Activated naive CD4-positive, alpha-beta T cell (primary cell): ENCODE measurements at places on chromosomes 7 and 10.

DNA sequence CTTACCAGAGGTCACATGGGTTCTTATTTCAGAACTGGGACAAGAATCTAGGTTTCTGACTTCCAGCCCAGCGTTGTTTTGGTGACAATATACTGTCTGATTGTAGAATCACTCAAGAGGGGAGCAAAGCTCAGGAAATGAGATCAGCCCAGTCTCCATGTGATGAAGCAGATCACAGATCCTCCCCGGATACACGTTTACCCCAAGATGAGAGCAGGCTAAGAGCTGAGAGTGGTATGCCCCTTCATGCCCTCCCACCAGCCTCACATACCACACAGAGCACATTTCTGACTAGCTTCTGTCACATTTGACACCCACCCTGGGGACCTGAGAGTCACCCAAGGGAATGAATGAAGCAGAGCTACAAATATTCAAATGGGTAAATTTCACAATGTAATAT is 27.1 kb upstream of the PRKCQ start:
- no peak for DNase-seq

DNA sequence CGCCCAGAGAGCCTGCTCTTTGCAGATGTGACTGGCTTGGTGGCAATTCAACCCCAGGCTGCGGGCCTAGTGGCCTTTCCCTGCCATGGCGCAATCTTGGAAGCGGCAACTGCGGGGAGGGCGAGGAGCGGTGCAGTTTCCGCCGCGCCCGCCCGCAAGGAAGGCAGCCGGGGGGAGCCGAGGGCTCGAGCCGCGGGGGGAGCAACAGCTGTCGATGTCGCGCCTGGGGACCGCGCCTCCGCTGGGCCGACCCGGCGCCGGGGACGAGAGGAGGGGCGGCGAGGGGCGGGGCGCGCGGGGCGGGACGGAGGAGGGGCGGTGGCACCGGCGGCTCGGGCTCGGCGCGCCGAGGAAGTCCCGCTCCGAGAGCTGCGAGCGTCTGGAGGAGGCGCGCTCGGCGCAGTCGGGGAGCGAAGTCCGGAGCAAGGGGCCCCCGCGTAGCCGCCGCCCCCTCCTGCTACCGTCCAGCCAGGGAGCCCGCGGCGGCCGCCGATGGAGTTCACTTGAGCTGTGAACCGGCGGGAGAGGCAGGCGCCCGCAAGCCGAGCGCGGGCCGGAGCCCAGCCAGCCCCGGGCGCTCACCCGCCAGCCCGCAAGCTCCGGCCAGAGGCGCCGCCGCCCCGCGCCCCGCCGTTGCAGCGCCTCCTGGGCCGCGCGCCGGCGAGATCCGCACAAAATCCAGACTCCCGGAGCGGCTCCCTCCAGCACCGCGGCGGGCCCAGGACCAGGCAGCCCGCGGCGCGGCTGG is 438.1 kb upstream of the GALNT17 start:
- peak; percentile 16 for DNase-seq

DNA sequence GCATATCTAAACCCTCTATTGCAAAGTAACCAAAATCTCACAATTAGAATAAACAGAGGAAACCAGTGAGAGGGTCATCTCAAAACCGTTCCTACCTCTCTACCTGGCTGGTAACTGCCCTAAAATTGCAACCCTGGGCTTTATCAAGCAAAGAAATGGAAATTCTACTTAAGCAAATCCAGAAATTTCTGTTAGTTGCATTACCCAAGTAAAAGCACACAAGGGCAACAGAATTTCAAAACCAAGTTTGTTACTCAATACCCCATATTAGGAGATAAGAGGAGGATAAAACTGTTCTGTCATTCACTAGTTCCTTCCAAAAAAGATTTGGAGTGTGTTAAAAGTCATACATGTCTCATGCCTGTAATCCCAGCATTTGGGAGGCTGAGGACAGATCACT is 195.3 kb downstream of the FAM107B start:
- DNase-seq: no peak

DNA sequence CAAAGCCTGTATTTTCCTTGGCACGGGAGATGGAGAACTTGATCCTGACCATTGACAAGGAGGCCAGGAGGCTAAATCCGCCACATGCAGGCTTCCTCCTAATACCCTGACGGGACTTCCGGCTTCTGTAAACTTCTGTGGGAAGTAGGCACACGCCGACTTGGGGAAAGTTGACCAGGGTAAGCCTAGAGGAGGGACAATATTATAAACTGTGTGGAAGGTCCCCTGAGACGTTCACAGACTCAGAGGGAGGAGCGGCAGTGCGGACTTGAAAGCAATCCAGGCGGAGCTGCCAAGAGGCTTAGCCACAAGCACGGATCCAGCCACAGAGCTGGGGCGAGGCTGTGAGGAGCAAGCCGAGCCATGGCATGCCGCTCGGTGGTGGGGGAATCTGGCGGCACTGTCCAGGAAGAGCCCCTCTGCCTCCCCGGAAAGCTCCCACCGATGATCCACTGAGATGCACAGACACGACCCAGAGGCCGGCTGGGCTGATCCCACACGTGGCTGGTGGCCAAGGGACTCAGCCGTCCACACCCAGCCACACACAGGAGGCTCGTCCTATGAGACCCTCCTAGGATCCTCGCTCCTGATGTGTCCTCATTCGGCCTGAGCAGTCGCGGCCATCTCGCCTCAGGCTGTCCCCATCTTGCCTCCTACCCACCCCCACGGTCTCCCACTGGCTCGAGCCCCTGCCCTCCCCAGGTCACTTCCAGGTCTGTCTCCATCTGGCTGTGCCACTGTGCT is 40.0 kb upstream of the INSIG1 start:
- DNase-seq: no peak

DNA sequence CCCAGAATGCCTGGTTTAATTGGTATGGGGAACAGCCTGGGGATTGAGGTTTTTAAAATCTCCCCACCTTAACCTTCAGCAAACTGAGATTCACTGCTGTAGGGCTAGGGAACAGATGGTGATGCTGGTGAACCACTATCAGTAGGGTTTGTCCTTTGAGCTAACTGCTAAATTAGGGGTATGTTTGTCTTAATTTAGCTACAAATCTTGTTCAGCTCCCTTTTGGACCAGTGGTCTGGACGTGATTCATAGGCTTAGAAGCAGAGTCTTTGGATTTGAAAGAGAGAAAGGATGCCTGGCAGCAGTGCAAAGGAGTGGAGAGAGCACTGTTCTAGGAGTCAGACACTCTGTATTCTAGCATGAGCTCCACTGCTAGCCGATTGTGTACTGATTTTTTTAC is 2.8 kb downstream of the HDAC9 start:
- no peak for DNase-seq

DNA sequence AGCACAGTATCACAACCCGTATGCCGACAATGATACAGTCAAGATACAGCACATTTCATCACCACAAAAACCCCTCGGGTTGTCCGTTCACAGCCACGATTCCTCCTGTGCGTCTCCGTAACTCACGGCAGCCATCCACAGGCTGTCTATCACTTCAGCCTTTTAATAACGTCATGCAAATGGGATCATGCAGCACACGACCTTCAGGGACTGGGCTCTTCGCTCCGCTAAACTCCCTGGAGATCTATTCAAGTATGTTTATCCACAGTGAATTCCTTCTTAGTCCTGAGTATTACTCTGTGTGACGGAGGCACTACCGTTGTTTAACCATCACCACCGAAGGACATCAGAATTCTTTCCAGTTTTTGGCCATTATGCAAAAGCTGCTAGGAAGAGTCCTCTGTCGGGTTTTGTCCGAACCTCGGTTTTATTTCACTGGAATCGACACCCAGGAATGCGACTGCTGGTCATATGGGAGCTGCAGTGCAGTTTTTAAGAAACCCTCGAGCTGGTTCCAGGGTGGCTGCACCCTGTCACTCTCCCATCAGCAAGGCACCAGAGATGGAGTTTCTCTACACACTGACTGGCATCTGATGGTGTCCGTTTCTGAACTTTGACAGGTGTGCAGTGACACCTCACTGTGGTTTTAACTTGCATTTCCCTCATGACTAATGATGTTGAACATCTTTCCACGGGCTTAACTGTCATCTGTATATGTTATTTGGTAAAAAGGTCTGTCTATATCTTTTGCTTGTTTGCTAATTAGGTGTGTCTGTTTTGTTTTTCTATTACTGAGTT is 193.6 kb downstream of the MAD1L1 start:
- no peak for DNase-seq

DNA sequence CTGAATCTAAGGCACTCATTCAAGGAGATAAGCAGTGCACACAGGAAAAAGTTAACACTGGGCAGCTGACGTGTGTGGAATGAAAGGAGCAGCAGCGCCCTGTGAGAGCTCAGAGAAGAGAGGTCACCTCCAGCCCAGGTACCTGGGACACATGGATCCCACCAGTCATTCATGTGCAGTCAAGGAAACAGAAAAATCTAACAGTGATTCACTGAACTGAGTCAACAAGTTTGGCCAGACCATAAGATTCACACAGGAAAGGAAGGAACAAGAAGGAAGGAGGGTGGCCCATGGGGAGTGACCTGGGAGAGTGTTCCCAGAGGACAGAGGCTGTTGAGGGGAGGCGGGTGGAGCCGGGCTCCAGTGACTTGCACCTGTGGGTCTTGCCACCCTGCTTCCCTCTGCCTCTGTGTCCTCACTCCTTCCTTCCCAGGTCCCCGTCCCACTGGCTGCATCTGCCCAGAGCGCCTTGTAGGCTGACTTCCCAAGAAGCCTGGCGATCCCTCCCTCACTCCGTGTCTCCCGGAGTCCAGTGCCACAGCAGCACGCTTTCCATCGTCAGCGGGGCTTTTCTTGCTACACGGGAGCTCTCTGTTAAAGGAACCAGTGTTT is 27.7 kb downstream of the RNF32 start:
- no peak for DNase-seq

DNA sequence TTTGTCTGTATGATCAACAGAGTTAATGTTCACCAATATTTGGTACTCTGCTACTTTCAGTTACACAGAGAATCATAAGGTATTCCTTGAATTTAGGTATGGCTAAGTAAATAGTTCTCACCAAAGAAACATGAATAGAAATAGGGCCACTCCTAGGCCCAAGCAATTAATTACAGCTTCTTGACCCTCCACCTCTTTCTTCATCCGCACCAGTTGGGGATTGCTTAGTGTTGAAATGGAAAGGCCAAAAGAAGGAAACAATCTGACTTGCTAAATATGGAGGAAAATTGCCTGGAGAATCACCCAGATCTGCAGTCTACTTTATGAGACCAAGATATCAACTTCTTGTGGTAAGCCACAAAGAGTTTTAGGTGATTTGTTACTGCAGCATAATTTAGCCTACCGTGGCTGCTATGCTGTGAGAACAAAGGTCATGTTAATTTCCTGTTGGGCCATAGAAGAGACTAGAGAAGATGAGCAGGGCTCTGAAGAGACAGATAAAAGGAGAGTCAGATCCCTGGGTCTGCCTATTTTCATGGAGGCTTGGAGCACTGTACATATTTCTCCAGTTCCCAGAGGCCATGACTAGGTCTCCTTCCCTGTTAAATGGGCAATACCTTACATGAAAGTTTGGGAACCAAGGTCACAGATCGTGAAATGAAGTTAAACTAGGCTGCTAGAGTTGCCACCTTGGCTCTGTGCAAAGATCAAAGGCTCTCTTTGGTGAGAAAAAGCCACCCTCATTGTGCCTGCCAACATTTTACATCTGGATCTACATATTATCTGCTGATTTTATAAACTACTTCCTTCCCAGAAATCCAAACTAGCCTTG is 93.3 kb upstream of the GDF10 start:
- no peak for DNase-seq

DNA sequence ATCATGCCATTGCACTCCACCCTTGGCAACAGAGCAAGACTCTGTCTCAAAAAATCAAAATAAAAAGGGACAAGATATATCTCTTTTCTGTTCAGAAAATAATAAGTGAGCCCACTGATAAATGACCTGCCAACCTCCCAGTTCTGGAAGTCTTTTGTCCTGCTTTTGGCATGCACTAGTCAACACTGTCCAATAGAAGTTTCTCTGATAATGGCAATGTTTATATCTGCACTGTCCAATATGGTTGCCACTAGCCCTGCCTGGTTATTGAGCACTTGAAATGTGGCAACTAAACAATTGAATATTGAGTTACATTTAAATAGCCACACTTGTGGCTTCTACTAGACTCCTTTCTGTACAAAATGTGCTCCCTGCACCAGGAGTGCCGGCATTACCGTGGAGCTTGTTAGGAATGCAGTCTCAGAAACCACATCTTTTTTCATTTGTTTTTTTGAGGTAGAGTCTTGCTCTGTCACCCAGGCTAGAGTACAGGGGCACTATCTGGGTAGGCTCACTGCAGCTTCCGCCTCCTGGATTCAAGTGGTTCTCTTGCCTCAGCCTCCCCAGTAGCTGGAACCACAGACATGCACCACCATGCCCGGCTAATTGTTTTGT is 229.7 kb downstream of the CACNB2 start:
- DNase-seq: no peak

DNA sequence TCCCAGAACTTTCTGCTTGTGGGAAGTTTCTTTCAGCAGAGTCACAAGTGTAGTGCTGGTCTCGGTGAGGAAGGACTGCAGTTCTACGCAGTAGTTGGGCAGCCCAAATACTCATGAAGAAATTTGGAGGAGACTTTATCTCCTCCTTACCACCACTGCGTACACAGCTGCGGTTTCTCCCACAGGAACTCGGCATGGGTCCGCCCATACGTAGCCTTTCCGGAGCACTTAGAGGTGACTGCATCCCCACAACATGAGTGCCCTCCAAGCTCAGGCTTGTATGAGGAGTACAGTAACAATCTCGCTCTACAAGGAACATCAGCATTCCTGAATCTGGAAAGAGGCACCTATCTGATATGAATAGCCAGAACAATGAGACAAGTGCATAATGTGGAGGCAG is 549.2 kb upstream of the SEMA3D start:
- no peak for DNase-seq

GRCh38 chr10:96358851-96359540 is at the start of gene OPALIN:
Gene OPALIN (minus strand): TSS chr10:96359002. CDS start chr10:96358896, 106 bp downstream.
- no peak for DNase-seq

GRCh38 chr7:157889480-157889879 is 552.7 kb downstream of the DNAJB6 start:
- DNase-seq: no peak
